ENCODE measurements at places on chromosomes 4 and X. TPM values are rescaled to one million over a fixed set of nuclear protein-coding genes. Genes with fewer than 3 reads are reported as not detected.

- DNase-seq, result peak; percentile 28
Observed at GRCh38 chr4:146638786-146639505, at the start of gene POU4F2. POU4F2 (plus strand) TSS chr4:146638893; CDS start chr4:146639141, 248 bp downstream.

DNA sequence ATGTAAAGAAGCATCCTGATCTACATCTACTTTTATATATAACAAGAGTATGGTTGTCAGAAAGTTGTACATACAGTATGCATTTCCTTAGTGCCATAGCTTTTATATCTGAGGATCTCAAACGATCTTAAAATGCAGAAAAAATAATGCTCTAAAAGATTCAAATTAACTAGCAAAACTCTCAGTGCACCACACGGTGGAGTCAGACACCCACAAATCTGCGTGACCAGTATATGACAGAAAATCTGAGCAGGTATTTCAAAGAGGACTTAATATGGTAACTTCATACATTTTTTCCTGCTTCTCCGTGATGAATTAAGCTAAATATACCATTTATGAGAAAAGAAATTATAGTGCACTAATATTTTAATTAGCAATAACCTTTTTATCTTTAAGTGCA lies 803.0 kb downstream of the DMD start:
- no peak for DNase-seq

DNA sequence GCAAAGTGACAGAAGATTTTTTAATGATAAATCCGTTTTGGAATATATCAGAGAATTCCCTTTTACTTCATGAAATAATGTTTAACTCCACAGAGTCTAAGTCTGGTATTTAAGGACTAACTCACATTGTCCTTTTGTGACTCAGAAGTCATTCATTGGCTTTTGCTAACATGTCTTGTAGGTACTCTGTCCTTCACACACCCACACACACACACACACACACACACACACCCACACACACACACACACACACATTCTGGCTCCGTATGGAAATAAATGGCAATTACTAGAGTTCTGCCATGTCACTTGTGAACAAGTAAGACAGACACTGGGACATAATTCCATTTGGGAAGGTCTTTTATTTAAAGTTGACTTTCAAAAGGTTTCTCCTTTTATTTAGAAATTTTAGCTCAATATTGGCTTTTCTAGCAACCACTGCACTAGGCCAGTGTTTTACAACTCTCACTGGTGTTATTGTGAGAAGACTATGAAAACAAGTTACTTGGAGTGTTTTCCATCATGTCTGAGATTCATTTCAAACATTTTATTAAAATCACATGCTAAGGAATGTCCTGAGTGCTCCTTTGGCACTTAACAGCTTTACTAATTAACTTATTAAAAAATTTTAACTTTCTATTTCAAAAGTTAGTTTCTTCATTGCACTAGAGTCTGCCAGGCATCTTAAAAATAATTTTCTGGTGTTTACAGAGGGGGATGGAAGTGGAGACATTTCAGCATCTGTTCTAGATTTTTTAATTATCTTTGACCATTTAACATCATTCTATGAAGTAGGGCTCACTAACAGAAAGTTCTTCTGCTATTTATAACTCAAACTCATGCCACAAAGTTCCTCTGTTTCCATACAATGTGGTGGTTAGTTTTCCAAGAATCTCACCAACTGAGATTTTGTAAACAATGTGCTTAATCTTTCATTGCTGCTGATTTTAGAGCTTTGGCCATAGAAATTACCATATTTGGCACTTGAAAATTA lies 240.3 kb upstream of the GPC4 start:
- DNase-seq, result no peak

DNA sequence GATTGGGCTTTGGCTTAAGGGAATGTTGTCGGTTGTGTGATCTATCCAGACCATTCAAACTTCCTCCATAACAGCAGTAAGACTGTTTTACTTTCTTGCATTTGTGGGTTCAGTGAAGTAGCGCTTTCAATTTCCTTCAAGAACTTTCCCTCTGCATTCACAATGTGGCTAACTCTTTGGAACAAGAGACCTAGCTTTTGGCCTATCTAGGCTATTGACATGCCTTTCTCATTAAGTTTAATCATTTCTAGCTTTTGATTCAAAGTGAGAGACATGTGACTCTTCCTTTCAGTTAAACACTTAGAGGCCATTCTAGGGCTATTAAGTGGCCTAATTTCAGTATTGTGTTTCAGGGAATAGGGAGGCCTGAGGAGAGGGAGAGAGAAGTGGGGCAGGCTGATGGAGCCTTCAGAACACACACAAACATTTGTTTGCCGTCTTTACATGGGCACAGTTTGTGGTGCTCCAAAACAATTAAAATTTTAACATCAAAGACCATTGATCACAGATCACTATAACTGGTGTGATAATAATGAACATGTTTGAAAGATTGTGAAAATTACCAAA lies 34.1 kb downstream of the ADH5 start:
- no peak for DNase-seq

Gene H2BW2
- total RNA-seq, result not detected

Gene FAM114A1
- total RNA-seq, result 0.83 TPM

Data from activated T-cell treated with anti-CD3 and anti-CD28 coated beads, Interleukin-2, amount 50 U/mL, for 72 hours (primary cell).